ENCODE measurements at places on chromosomes 1 and 21.

- no peak for DNase-seq
Measured at GRCh38 chr1:16721871-16722641, 18.3 kb upstream of the RNU1-4 start.

DNA sequence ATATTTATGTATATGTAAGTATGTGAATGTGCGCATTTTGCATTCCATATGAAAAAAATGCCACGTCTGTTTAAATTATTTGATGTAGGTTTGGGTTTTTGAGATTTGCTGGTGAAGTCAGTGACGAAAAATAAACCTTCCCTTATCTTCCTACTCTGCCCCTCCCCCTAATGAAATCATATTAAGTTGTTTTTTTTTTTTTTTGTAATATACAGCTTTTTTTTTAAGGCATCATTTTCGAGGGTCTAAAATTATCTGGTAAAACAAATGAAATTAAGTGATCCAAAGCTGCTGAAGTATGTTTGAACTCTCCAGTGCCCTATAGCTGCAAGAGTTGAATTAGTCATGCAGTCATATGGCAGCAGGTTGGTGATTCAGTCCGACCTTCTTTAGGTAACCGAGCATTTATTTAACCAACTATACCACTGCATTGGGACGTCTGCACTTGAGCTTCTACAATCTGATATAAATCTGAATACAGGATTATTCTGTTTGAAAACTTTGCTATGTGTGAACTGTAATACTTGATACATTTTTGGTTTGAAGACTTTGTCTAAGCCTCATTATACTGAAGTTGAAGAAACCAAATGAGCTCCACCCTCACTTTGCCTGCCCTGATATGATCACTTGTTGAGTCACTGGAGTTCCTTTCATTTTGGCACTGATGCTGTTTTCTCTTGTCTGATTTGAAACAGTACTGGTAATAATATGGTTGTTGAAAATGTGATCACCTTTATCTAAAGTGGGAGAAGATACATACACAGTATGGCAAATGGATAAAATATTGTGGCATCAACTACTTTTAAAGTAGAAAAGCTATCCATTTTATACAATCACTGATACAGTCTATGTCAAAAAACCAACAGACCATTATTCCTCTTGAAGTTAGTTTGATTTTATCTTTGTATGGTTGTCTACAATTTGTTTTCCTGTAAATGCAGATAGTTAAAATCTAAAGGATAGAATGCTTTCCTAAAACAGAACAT is 11.7 kb downstream of the PDIK1L start:
- no peak for DNase-seq

DNA sequence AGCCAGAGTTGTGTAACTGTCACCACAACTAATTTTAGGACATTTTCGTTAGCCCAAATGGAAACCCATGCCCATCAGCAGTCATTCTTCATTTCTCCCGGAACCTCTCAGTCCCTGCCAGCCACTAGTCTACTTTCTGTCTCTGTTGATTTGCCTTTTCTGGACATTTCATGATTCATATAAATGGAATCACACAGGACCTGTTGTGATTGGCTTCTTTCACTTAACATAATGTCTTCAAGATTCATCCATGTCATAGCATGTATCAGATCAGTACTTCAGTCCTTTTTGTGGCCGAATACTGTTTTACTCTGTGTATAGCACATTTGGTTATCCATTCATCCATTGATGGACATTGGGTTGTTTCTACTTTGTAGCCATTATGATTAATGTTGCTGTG is 7.1 kb downstream of the SLC66A1 start:
- DNase-seq, result no peak

DNA sequence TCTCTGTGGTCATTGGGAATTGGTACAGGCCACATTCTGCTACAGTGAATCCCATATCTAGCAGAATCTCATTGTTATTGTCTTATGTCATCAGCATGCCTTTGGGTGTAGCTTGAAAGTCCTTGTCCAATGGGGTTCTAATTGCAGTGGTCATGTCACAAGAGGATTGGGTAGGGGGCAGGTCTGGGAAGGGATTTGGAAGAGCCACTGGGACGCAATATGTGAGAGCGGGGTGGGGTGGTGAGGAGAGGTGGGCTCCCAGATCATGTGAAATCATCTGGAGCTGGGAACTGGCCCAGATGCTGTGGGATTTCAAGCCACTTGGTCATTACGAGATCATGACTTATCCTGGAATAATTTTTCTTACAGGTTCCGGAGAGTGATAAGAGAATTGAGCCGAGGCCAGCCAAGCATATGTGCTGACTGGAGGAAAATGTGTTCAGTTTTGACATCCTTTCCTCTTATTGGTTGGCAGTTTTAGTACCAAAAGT is 16.3 kb downstream of the CNIH3 start:
- no peak for DNase-seq

DNA sequence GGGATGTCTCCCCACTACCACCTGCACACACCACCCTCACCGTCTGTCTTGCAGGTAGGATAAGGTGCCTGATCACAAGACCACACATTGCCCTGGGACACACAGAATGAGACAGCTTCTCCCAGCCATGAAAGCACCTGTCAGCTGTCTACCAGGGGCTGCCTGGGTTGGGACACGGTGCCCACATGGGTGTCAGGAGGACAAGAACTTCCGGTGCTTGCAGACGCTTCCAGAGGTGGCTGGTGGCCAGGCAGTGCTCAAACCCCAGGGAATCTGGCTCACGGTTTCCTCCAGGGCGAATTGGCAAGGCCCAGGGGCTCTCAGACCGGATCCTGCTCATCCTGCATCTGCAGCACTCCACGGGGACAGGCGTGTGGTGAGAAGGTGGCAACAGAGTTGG is 182.6 kb upstream of the ARHGEF16 start:
- no peak for DNase-seq

GRCh38 chr21:34219334-34220060 is 144.3 kb upstream of the KCNE2 start:
- DNase-seq, result no peak

DNA sequence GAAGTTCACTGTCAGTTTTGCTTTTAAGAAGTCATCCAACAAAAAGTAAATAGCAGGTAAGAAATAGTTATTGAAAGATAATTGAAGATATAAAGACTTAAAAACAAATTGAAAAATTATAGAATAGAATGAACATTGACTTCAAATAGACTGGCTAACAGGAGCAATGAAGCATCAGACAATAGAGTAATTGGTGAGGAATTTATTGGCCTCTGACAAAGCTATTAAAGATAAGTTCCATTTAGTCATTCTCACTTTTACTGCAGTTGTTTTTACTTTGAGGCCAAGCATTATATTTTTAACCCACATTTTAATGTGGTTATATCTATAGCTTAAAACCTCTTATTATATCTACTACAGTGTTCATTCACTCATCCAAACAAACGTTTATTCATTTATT is 228.8 kb upstream of the ADGRL2 start:
- no peak for DNase-seq

- DNase-seq, result no peak
Measured at GRCh38 chr1:81458186-81458585, 342.5 kb upstream of the ADGRL2 start.

DNA sequence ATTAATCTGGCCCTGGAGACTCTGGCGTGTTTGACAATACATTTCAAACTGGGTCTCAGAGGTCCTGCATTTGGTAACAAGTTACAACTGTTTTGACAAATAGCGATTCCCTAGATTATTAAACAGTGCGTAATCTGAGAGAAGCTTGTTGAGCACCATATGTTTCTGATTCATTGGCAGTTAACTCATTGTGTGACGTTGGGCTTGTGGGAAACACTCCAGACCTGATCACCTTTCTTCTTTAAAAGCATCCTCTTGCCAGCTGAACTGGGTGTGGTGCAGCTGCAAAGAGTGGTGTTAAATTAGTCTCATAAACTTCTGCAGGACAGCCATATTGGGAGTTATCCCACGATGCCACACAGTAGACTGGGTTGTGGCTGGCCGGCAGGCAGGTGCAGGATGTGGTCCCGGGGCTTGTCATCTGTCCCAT is 82.7 kb downstream of the CDC7 start:
- DNase-seq, result no peak

GRCh38 chr1:112346801-112347350 is 49.1 kb upstream of the CTTNBP2NL start:
- no peak for DNase-seq

- no peak for DNase-seq
Measured at GRCh38 chr1:230618537-230618936, 23.7 kb upstream of the COG2 start.

DNA sequence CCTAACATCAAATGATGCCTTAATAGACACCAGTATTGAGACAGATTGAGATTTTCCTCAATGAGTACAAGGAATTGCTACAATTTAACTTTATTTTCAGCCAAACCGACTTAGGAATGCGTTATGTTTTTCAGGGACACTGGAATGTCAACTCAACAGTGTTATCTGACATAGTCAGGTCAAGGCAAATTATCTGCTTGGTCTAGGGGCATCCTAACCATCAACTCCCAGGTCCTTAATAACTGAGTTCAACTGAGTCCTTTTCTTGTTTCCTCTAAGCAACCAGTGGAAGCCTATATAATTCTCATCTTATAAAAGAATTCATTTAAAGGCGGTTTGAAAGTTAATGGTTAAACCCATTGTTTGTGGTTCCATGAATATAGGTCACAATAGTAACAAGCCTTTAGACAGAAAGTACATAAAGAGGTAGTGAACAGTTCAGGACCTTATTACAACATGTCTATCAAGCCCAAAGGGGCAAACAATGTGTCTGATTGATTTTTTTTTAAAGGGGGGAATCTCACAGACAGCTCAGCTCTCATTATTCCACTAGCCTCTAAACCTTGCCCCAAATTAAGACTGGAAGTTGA is 32.3 kb upstream of the NR5A2 start:
- DNase-seq, result no peak

GRCh38 chr1:17045634-17046333 is 8.0 kb downstream of the SDHB start:
- no peak for DNase-seq

- no peak for DNase-seq
Measured at GRCh38 chr1:54570161-54570560, 22.1 kb downstream of the ACOT11 start.

DNA sequence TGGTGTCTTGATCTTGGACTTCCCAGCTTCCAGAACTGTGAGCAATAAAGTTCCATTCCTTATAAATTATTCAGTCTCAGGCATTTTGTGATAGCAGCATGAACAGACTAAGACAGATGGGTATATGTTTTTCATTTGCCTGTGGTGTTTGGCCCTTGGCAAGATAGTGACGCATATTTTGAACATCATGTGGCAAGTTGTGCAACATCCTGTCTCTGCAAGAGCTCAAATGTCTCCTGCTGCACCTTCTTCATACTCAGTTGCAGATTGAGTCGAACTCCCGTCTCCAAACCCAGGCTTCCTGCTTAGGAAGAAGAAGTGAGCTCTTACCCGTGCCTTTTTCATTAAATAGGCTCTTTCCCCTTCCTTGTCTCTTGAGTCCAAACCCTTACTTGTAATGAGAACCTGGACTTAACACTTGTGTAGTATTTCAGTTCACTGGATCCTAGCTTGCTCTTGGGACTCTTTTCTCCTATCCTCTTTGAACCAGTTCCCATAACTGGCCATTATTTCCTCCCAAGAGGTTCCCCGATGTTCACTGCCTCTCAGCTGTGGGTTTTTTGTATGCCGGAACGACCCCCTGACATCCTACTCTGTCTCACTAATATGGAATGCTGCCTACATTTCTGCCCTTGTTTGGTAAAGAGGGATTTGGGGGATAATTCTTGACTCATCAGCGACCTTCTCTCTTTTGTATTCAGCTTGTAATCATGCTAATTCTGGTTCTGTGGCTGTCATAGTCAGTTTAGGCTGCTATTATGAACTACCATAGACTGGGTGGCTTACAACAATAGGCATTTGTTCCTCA is 125.0 kb upstream of the KCNK2 start:
- DNase-seq, result no peak

DNA sequence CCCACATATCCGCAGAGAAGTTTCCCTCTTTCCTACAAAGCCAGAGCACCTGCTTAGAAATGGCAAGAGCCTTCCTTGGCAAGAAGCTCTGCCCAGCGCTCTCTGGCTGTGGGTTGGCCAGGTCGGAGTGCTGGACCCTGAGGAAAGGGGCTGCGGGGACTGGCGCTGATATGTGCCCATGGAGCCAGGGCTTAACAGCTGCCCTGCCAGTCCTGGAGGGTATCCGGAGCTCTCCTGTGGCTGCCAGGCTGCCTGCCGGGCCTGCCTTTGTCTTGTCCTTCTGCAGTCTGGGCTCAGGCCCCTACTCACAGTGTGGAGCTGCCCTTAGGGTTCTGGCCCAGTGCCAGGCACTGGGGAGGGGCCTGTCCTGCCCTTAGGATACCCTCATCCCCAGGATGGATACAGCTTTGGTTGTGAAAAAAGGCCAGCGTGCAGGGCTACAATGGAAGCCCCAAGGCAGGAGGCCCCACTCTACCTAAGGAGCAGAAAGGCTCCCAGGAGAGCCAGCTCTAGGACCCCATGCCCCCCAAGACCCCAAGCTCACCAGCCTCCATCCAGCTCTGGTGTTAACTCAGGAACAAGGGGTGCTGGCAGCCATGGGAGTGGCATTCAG is 43.4 kb downstream of the KIAA1614 start:
- no peak for DNase-seq

- DNase-seq, result no peak
Measured at GRCh38 chr1:114021665-114022099, 42.4 kb downstream of the OLFML3 start.

- DNase-seq, result no peak
Measured at GRCh38 chr1:1531947-1532346, 8.5 kb downstream of the TMEM240 start.

DNA sequence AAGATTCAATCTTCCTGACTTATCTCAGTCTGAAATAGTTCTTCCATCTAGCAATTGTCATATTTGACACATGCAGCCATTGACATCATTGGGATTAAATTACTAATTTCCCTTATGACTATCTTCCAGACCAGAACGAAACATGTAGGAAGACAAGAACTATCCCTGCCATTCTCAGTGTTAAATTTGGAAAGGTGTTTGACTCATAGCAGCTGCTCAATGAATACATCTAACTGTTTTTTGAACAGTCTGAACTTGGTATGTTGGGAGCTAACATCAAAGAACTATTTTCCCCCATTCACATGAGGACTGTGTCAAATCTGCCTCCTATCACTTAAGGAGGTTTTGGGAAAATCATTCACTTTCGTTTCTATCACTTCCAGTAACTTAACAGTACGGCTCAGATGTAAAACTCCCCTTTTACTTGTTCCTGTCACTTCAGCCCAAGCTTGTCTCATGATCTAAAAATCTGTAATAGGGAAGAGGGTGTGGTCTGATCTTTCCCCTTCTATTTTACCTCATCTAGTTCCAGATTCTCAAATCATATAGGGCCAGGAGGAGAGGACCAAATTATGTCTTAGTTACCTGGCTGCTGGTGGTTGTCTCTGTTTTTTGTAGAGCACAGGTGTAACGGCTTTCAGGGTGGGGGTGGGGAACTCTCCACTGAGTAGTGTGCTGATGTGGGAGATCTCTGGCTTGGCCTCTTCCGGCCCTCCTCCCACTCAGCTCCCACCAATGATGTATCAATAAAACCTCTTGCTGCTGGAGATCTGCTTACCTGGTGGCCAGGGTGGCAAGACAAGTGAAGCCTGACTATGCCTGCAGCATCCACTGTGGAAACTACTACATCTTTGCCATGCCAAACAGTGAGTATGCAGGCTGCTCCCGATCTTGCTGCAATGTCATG is 26.2 kb upstream of the SLAMF1 start:
- DNase-seq, result no peak

GRCh38 chr21:42684109-42684916 is 30.9 kb downstream of the PDE9A start:
- no peak for DNase-seq

- DNase-seq, result no peak
Measured at GRCh38 chr1:169295425-169295824, 72.2 kb downstream of the NME7 start.

Measured in nucleus accumbens (tissue), 56 donors.